ENCODE measurements at places on chromosomes 1 and 21. TPM values are rescaled to one million over a fixed set of nuclear protein-coding genes. Genes with fewer than 3 reads are reported as not detected.

- no peaks in the 10 kb centered on the region for H3K27me3 ChIP-seq
- no peak overlapping the region for H3K4me3 ChIP-seq
- H3K36me3 ChIP-seq: no peaks in the 10 kb centered on the region
- no peak for DNase-seq
- no peaks in the 10 kb centered on the region for H3K4me1 ChIP-seq
These were observed 10.2 kb downstream of the VN1R5 start for GRCh38 chr1:247266053-247266452.

DNA sequence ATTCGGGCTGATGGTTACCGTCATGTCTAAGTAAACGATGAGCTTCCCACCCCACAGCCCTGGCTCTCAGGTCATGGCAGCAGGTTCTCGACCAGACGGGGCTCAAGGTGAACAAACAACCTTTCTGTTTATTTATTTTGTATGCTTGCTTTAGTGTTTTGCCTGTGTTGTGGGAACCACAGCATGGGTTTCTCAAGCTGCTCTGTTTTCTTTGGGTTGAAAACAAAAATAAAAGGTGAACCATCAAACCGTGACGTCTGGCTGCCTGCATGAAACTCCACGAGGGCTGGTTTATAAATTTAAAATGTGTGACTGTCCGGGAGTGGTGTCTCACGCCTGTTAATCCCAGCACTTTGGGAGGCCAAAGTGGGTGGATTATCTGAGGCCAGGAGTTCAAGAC is 28.0 kb downstream of the TMEM51 start:
- H3K27me3 ChIP-seq: no peaks in the 10 kb centered on the region
- no peaks in the 10 kb centered on the region for H3K36me3 ChIP-seq
- no peaks in the 10 kb centered on the region for H3K4me1 ChIP-seq
- DNase-seq: no peak
- H3K4me3 ChIP-seq: no peak overlapping the region

- no peaks in the 10 kb centered on the region for H3K27me3 ChIP-seq
- no peak overlapping the region for H3K4me3 ChIP-seq
- no peak for DNase-seq
- H3K36me3 ChIP-seq: peaks cover 26% of the 10 kb centered on the region
These were observed 27.3 kb upstream of the VPS13D start for GRCh38 chr1:12202577-12202976.

GRCh38 chr1:98264727-98265126 is 343.9 kb upstream of the DPYD start:
- H3K27ac ChIP-seq: no peak overlapping the region
- H3K4me3 ChIP-seq: no peak overlapping the region
- no peaks in the 10 kb centered on the region for H3K27me3 ChIP-seq
- no peaks in the 10 kb centered on the region for H3K36me3 ChIP-seq
- DNase-seq: no peak
- no peaks in the 10 kb centered on the region for H3K4me1 ChIP-seq

DNA sequence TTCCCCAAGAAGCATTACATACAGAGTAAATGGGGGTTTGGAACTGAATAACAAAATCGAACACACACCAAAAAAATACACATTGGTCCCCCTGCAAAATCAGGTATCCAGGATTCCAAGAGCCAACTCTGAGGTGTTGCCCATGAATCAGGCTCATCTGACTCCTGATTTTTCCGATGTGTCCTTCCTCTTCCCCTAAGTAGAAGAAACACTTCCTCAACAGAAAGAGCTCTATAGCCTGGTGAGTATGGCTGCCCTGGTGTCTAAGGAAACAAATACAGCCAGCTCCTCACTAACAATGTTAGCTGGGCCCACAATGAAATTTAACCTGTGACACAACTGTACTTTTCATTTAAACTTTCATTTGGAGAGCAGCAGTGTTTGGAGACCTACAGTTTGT is 33.6 kb downstream of the ERI3 start:
- no peak for DNase-seq
- no peaks in the 10 kb centered on the region for H3K4me1 ChIP-seq
- H3K27me3 ChIP-seq: no peaks in the 10 kb centered on the region
- no peak overlapping the region for H3K4me3 ChIP-seq
- H3K36me3 ChIP-seq: no peaks in the 10 kb centered on the region
- H3K27ac ChIP-seq: no peak overlapping the region

- H3K36me3 ChIP-seq: no peaks in the 10 kb centered on the region
- peaks cover 24% of the 10 kb centered on the region for H3K4me1 ChIP-seq
- no peaks in the 10 kb centered on the region for H3K27me3 ChIP-seq
- no peak overlapping the region for H3K4me3 ChIP-seq
- no peak for DNase-seq
These were observed 67.8 kb downstream of the SIK1 start for GRCh38 chr21:43358940-43359822.

- H3K27me3 ChIP-seq: no peaks in the 10 kb centered on the region
- H3K4me3 ChIP-seq: peak overlapping the region; percentile 100
- peaks cover 31% of the 10 kb centered on the region for H3K4me1 ChIP-seq
These were observed 1.0 kb upstream of the CDKN2C start for GRCh38 chr1:50968821-50969610.

GRCh38 chr1:106022312-106022902 is 1034.1 kb upstream of the PRMT6 start:
- no peak overlapping the region for H3K27ac ChIP-seq
- no peaks in the 10 kb centered on the region for H3K4me1 ChIP-seq
- no peaks in the 10 kb centered on the region for H3K36me3 ChIP-seq
- H3K4me3 ChIP-seq: no peak overlapping the region

DNA sequence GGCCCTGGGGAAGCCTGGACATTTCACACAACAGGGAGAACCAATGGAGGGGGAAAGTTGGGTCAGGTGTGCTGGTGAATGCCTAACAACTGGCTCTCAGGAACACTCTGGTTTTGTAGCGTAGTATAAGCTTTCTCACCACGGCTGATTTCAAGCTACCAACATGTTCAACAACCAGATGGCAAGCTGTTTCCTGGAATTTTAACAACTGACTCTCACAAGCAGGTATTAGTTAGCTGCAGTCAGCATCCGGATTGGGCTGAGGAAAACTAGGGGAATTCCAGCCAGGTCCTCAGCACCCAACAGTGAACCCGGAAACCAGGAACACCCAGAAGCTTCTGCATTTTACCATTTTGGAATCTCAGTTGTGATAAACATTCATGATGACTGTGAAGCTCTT is 162.3 kb upstream of the CAMK1G start:
- DNase-seq: no peak
- H3K27ac ChIP-seq: no peak overlapping the region
- H3K4me3 ChIP-seq: no peak overlapping the region
- H3K27me3 ChIP-seq: no peaks in the 10 kb centered on the region

- H3K27me3 ChIP-seq: no peaks in the 10 kb centered on the region
- no peaks in the 10 kb centered on the region for H3K36me3 ChIP-seq
These were observed 371.7 kb downstream of the PTPRC start for GRCh38 chr1:199010492-199010891.

DNA sequence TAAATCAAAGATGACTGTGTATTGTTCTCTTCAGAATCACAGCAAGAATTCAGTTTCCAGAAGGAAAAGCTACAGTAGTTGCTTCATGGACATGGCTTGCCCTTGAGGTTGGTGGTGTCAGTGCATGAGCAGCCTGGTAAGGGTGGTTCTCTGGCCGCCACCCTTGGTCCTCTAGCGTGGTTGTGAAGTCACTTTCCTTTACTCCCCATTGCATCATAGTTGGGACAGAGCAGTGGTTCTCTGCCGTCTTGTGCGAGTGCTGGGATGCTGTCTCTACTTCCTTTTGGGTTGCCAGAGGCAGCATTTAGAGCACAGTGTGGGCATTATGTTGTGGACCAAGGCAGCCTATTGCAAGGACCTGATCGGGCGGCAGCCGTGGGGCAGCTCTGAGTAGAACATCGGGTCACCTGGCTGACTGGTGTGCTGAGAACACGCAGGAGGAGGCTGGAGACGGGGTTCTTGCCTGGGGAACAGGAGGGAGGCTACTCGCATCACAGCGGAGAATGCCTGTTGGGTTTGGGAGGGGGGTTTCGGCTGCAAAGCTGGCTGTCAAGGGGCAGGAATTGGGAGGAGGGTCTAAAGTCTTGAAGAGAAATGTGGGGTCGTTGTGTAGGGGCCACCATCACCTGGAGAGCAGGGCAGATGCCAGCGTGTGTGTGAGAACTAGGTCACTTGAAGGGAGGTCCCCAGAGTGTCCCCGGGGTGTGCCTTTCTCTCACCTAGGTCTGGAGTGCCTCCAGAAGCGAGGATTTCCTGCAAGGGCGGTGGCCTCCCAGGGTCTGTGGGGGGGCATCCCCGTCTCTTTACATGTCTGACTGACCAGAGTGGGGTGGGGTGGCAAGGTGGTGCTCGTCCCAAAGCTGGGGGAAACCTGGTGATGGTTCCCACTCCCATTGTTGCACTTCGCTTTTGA is 6.3 kb downstream of the ARF1 start:
- H3K4me1 ChIP-seq: peaks cover 91% of the 10 kb centered on the region
- no peaks in the 10 kb centered on the region for H3K27me3 ChIP-seq
- peaks cover 12% of the 10 kb centered on the region for H3K36me3 ChIP-seq
- H3K27ac ChIP-seq: peak overlapping the region; percentile 45

GRCh38 chr1:239575113-239575512 is 188.7 kb downstream of the CHRM3 start:
- no peaks in the 10 kb centered on the region for H3K36me3 ChIP-seq
- no peaks in the 10 kb centered on the region for H3K4me1 ChIP-seq
- no peaks in the 10 kb centered on the region for H3K27me3 ChIP-seq
- no peak for DNase-seq
- no peak overlapping the region for H3K4me3 ChIP-seq

The SH3BGR gene
- total RNA-seq: 2.4 TPM

The HMGCS2 gene
- not detected for total RNA-seq

The RGS7 gene
- not detected for total RNA-seq

Measured in CD4-positive, alpha-beta memory T cell (primary cell).